Testis (tissue), 5 donors: ENCODE measurements at places on chromosomes 4 and X.

- no peak for DNase-seq
These were observed 290.6 kb upstream of the GRID2 start for GRCh38 chr4:92012899-92013867.

- no peak for DNase-seq
These were observed 180.7 kb upstream of the GK2 start for GRCh38 chr4:79588679-79589078.

DNA sequence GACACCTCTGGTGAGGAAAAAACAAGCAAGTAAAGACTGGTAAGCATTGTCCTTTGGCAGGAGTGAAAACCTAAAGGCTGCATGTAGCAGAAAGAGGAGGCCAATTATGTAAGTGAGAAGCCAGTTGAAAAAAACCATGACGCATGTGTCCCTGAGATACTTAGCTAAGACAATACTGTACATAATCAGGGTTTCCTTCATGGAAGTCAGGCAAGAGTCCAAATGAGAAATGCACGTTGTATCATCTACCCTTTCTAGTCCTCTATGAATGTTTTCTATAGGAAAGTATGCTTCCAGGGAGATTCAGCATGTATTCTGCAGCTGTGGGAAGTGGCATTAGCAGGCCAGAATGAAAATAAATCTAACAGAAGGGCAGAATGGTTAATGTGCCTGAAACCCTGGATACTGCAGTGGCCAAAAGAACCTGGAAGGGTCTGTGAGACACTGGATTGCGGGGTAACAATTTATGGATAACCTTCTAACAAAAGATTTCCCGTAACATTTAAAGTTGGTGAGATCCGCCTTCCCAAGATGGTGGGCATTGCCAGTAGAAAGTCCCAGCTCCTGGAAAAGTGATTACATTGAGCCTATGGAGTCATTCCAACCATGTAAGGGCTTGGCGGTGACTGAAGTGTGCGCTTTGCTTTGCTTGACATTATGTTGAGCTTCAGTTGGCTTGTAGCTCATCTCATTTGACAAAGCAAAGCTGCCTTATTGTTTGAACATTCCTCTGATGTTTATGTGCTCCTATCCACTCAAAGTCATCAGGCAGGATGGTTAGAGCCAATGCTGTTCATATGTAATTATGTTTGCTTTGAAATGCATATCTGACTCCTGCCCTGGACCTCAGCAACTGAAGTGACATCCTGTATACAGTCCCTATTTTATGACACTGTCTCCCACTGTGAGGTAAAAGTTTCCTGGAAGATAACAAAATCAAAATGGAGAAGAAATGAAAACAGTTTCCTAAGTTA, 200.4 kb downstream of the ARHGAP24 start:
- no peak for DNase-seq

DNA sequence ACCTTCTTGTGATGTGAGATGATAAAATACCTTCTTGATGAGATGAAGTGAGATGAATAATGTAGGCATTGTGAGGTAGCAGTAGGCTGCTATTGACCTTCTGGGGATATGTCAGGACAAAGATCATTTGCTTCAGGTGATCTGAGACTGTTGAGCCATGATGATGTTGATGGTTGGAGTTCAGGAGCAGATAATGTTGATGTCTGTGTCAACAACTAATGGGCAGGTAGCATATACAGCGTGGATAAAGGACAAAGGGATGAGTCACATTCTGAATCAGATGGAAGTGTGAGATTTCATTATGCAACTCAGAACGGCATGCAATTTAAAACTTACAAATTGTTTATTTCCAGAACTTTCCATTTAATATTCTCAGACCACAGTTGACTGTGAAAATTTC, 57.3 kb downstream of the RAP1GDS1 start:
- no peak for DNase-seq

GRCh38 chrX:53279296-53280237, 1.8 kb downstream of the IQSEC2 start:
- DNase-seq: no peak

DNA sequence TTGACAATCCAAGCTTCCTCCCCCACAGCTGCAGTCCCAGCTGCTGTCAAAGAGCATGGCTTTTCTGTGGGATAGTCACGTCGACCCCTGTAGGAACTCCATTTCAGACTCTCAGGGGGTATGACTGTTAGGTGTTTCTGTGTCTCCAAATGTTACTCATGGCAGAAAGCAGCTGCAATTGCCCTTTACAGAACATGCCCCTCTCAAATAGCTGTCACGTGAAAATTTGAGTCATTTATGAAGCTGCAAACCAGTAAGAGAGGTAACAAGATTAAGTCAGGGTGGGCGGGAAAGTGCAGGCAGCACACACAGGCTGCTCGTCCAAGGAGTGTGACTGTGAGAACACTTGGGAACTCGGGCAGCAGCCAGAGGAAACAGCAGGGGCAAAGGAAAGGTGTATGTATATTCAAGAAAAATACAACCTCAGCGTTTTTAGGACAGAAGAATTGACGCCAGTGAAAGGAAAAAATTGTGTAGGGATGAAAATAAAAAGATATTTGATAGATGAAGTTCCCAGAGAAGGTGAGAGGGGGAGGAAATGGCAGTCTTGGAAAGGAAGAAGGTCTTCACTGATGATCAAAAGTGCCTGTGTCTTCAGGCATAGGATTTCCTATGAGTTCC, 66.5 kb upstream of the TMEM184C start:
- no peak for DNase-seq

DNA sequence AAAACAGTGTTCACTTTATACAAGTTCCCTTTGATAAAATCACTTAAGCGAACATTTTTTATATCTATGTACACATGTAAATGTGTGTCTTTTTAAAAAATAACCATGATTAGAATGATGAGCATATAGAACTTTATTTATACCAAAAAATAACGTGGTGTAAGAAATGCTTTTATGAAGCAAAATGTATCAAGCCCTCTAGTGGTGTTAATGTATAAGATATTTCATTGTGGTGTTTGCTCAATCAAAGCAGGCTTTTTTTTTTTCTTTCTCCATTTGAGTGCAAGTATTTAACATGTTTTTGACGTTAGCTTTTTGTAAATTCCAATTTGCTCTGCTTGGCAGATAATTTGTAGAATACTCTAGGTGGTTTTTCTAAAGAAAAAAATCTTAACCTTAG, 2092.4 kb upstream of the TENM3 start:
- no peak for DNase-seq

DNA sequence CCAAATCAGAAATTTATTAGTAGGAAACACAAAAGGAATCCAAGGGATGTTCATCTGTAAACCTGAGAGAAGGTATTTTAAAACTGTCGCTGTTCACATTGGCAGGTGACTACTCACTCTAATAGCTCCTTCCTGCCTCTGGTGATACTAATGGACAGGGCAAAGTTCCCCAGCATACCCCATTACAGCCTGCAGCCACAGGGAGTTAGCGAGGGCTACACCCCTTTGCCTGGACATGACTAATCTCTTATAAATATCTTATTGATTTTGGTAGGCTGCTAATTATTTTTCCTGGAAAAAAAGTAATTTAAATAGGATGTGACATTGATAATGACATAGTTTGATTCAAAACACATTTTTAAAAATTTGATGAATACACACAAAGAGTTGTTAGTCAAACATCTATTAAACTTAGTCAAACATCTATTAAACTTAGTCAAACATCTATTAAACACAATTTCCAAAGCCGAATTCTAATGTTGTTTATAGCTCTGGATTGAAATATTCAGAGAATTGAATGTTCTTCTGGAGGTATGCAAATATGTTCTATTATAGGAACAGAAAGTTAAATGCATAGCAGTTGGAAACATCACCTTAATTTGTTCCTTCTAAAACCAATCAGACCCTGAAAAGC, 83.0 kb upstream of the CBR4 start:
- DNase-seq: no peak

- no peak for DNase-seq
These were observed 6.2 kb downstream of the IL21 start for GRCh38 chr4:122614621-122615020.
